ENCODE measurements at places on chromosomes 7 and 10.

GRCh38 chr10:117274509-117274908 is 33.6 kb downstream of the SLC18A2 start:
- H3K4me1 ChIP-seq = no peaks in the 10 kb centered on the region
- no peak for DNase-seq
- H3K36me3 ChIP-seq = no peaks in the 10 kb centered on the region
- H3K27me3 ChIP-seq = no peaks in the 10 kb centered on the region
- no peak overlapping the region for H3K4me3 ChIP-seq

DNA sequence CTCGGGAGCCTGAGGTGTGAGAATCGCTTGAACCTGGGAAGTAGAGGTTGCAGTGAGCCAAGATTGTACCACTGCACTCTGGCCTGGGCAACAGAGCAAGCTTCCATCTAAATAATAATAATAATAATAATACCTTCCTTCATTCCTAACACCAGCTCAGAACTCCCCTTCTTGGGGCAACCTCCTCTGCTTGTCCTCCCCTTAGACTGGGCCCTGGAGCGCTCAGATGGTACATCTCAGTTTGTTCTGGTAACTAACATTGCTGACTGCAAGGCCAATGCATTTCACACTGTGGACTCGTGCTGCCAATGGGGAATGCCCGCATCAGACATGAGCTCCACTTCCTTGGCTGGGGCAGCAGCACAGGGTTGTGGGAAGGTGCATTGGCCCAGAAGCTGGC is 77.6 kb downstream of the C10orf105 start:
- peaks cover 23% of the 10 kb centered on the region for H3K4me1 ChIP-seq
- no peak overlapping the region for H3K4me3 ChIP-seq
- no peaks in the 10 kb centered on the region for H3K27me3 ChIP-seq
- H3K27ac ChIP-seq = no peak overlapping the region
- H3K36me3 ChIP-seq = no peaks in the 10 kb centered on the region
- no peak for DNase-seq

GRCh38 chr7:69871886-69872569 is 273.8 kb downstream of the AUTS2 start:
- H3K4me3 ChIP-seq = no peak overlapping the region
- DNase-seq = no peak
- H3K27ac ChIP-seq = no peak overlapping the region
- H3K27me3 ChIP-seq = no peaks in the 10 kb centered on the region
- no peaks in the 10 kb centered on the region for H3K36me3 ChIP-seq

GRCh38 chr10:98201760-98202159 is 66.2 kb downstream of the LOXL4 start:
- no peak overlapping the region for H3K27ac ChIP-seq
- H3K36me3 ChIP-seq = no peaks in the 10 kb centered on the region
- DNase-seq = no peak
- peaks cover 16% of the 10 kb centered on the region for H3K4me1 ChIP-seq
- no peaks in the 10 kb centered on the region for H3K27me3 ChIP-seq
- no peak overlapping the region for H3K4me3 ChIP-seq
